ENCODE measurements at places on chromosomes 13 and 19.
A peak's percentile ranks its signal among the peaks of the same experiment; 100 is the strongest.

GRCh38 chr19:5466814-5467291 lies 11.6 kb downstream of the ZNRF4 start:
- DNase-seq = no peak

DNA sequence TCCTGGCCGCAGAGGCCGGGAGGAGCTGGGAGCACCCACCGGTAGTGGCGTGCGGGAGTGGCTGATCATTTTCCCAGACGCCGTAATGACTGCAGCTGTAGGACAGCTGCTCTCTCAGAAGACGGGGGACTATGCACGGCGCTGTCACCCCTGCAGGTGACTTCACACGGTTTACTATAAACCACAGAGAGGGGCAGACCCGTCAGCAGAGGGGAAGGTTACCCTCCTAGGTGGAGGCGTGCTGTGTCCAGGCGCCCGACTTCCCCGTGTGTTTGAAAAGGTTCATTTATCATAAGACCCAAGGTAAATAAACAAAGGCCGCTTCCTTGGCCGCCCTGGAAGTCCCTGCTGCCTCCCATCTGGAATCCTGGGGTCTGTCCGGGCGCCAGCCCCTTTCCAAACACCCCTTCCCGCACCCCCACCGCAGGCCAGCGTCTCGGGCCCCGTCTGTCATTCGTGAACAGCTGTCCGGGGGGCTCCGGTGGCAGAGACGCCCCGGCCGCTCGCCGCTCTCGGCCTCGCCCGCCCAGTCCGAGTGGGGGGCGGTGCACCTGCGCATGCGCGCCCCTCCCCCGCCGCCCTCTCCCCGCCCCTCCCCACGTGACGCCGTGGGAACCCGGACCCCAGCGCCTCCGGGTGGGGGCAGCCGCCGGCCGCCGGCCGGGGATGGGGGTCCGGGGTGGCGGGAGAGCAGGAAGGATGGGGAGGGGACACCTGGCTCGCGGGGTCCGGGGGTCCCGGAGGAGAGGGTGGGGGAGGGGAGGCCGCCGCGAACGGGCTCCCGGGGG lies 915 bp downstream of the SHC2 start:
- DNase-seq = no peak

DNA sequence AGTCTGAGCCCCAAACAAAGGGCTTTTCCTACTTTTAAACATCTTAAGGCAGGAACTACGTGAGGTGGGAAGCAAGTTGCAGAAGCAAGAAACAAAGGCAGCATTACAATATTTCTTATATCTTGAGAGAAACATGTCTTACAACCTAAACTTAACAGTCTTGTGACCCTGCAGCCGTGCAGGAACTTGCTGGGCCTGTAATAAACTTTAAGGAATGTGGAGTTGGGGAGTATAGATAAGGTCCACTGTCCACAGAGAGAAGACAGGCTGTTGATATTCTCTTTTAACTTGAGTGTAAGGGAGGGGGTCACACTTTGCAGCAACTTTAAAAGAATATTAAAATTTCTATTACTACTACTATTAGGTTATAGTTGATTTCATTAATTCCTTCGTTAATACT lies 214.6 kb upstream of the HTR2A start:
- no peak for DNase-seq

DNA sequence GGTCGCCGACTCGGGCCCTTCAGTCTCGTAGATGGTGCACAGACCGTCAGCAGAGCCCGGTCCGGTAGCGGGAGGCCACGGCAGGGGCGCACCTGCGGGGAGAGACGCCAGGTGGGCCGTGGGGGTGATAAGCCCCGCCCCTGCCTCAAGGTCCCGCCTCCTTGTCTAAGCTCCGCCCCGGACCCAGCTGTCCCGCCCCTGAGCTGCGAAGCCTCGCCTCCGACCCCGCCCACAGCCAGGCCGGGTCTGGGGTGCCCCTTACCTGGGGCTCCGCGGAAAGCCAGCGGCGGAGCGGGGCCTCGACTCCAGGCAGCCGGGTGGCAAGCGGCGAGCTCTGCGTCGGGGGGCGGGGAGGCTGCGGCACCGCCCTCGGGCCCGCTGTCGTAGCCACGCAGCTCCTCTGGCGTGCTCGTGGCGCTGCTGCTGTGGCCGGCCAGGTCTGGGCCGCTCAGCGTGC lies 4.7 kb downstream of the PRR36 start:
- peak; percentile 63 for DNase-seq

- no peak for DNase-seq
Observed at GRCh38 chr13:74443631-74444030, 309.4 kb upstream of the KLF12 start.

DNA sequence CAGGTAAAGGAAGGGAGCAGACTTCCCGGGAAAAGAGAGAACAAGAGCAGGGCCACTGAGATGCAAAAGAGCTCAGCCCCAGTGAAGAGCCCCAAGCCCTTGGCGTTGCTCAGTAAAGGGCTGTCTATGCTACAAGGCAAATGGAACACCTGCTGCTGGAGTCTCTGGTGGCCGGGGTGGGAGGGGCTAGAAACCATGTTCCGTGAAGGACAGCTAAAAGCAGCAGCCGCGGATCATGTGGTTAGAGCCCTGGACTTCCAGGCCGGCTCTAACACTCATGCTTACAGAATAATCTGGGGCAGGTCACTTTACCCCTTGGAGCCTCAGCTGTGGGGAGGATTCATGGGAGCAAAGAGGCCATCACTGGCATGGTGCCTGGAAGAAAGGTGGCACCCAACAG lies 17.8 kb downstream of the POU2F2 start:
- no peak for DNase-seq

DNA sequence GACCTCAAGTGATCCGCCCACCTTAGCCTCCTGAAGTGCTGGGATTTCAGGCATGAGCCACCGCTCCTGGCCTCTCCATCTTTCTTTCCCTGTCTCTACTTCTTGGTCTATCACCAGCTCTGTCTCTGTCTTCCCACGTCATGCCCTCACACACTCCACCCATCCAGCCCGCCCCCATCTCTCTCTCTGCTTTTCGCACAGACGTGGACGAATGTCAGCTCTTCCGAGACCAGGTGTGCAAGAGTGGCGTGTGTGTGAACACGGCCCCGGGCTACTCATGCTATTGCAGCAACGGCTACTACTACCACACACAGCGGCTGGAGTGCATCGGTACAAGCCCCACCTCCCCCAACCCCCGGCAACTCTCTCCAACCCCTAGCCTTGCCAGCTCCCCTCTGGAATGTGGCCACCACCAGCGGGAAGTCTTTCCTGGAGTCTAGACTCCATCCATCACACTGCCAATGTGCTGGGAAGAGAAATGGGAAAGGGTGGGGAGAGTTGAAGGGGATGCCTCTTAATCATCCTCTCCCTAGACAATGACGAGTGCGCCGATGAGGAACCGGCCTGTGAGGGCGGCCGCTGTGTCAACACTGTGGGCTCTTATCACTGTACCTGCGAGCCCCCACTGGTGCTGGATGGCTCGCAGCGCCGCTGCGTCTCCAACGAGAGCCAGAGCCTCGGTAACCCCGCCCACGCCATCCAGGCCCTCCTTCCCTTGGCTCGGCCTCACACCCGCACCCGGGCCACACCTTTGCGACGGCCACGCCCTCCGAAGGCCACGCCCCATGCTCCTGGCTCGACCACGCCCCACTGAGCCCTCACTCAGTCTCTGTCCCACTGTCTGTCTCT lies 22.5 kb downstream of the LTBP4 start:
- no peak for DNase-seq

DNA sequence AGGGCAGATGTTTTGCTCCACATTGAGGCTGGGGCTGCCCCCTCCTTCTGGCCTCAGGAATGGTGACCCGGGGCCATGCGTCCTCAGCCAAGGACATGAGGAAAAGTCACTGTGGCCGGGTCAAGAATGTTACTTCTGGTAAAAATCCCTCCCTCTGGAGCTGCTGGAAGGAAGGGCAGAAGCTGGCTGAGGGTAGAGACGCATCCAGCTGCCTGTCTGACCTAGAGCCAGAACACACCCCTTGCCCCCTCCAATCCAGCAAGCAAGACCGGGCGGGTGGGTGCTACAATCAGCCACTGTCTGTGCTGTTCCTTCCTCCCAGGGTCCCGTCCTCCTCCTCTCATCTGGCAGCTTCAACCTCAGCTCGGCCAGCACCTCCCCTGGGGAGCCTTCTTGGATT lies 59.0 kb downstream of the PTPRS start:
- DNase-seq = no peak

GRCh38 chr19:17302391-17303166 lies 646 bp downstream of the ABHD8 start:
- DNase-seq = no peak

GRCh38 chr19:6066661-6067646 lies 43.3 kb downstream of the RFX2 start:
- DNase-seq = no peak

- no peak for DNase-seq
Observed at GRCh38 chr19:40976134-40976533, 14.9 kb upstream of the CYP2B6 start.

GRCh38 chr19:55605637-55606470 lies at the start of gene ZNF865:
TSS of gene ZNF865 (plus strand) at chr19:55605647. CDS start at chr19:55613619, 7,972 bp downstream.
- peak; percentile 49 for DNase-seq

GRCh38 chr13:43787997-43788396 lies 1.2 kb upstream of the ENOX1 start:
- DNase-seq = no peak

- no peak for DNase-seq
Observed at GRCh38 chr13:30334663-30335386, 27.5 kb upstream of the KATNAL1 start.

DNA sequence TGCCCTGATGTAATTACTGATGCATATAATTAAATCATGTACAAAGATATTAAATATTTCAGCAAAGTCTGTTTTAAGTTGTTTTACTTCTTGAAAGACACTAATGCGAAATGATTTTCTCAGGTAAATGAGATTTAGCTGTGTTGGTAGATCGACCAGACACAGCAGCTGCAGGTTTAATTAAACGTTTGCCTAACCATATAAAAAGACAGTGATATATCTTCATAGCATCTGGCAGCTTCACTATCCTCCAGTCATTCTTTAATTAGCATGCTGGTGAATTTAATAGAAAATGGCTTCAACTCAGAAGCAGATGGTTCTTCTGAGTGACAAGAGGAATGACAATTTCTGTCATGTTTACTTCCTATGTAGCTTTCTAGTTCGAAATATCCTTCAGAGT lies 69.3 kb downstream of the NHLRC3 start:
- DNase-seq = no peak

DNA sequence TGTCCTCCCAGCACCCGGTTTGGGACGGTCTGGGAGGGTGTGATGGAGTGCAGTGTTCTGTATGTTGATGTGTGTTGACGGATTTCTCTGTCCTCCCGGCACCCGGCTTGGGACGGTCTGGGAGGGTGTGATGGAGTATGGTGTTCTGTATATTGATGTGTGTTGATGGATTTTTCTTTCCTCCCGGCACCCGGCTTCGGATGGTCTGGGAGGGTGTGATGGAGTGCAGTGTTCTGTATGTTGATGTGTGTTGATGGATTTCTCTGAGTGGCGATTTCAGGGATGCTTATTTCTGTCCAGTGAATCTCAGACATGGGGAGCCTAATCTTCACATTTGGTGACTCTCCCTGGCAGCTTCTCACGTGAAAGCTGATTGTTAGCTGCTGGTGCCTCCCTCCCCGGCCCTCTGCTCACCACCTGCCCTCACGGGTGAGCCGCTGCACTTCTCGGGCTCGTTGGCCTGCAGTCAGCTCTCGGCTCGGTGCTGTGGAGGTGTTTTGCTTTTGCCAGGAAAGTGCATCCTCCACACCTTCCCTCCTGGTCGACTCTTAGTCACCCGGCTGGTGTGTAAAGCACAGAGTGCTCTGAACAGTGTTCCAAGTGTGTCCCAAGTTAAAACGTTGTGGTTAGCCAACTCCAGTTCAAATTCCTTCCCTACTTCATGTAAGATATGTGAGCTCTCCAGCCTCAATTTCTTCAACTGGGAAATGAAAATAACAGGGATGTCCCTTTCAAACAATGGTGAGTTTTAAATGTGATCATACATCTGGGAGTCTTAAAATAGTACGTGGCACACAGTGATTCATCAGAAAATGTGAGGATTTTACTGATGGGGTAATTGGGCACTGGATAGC lies 54.6 kb downstream of the ATP11A start:
- no peak for DNase-seq

DNA sequence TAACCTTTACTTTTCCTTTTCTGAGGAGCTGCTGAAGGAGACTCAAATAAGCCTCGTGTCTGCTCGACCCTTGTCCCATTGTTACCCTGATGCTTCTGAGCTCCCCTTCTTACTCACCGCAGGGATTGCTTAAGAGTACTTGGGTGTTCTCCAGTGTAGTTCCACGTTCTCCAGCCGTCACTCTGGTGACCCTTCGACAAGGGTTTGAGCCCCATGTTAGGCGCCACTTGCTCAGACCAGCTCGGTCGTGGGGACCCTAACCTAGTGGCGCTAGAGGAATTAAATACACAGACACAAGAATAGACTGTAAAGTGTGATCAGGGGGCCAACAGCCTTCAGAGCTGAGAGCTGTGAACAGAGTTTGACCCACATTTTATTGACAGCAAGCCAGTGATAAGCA lies 10.3 kb downstream of the ZNF480 start:
- DNase-seq = no peak

GRCh38 chr19:8475005-8475404 lies 27.4 kb downstream of the PRAM1 start:
- DNase-seq = no peak

DNA sequence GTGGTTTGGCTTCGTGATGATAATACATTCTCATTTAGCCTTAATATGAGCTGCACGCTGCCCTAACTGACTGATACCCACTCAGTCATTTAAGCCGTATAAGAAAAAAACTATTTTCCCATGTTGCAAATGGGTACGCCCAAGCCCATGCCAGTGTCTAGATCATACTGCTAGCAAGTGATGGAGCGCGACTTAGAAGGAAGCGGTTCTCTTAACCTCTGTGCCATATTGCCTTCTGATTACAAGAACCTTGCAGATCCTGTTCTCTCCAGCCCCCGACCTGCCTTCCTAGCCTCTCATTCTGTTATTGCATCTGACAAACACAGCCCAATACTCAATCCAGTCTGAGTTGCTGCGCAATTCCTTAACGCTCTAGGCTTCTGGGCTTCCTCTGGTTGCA lies 603 bp downstream of the GPALPP1 start:
- no peak for DNase-seq

- DNase-seq = peak; percentile 20
Observed at GRCh38 chr19:29277102-29277501, 64.2 kb upstream of the UQCRFS1 start.

- DNase-seq = no peak
Observed at GRCh38 chr13:31311921-31312320, 112.1 kb downstream of the B3GLCT start.

GRCh38 chr13:25887962-25888655 lies 163.7 kb downstream of the SHISA2 start:
- no peak for DNase-seq

GRCh38 chr19:41811036-41811435 lies 14.6 kb downstream of the CEACAM3 start:
- DNase-seq = no peak

DNA sequence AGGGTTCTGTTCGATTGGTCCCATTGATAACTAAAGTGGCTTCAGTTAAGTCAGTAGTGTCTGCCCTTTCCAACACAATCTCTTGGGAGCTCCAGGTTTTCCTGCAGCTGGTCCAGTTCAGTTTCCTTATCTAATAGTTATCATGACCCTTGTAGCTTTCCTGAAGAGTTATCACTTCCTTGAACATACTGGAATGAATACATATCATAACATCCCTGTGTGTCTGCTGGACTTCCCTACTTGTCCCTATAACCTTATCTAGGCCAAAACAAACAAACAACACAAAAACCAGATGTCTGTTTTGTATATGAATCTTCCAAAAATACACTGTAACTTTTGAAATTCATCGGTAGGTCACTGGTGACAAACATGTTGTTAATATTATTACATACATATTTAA lies 167.6 kb downstream of the DCT start:
- DNase-seq = no peak

GRCh38 chr13:51006067-51006845 lies 96.7 kb downstream of the RNASEH2B start:
- no peak for DNase-seq

- no peak for DNase-seq
Observed at GRCh38 chr19:36745870-36746269, 26.7 kb downstream of the ZNF850 start.

Measured in stimulated activated CD8-positive, alpha-beta memory T cell treated with anti-CD3 and anti-CD28 coated beads, Interleukin-4, amount 100 ng/mL, for 4 hours (primary cell).